ENCODE measurements at places on chromosomes 5 and 9. TPM values are rescaled to one million over a fixed set of nuclear protein-coding genes. Genes with fewer than 3 reads are reported as not detected.

SPARC gene
- total RNA-seq: 904 TPM

PCDHB14 gene
- total RNA-seq: 2.1 TPM

GRCh38 chr9:121204121-121204520 is 2.5 kb upstream of the RAB14 start:
- H3K27ac ChIP-seq: no peak overlapping the region
- H3K4me3 ChIP-seq: no peak overlapping the region
- DNase-seq: no peak
- peaks cover 21% of the 10 kb centered on the region for H3K4me1 ChIP-seq

- H3K36me3 ChIP-seq: no peaks in the 10 kb centered on the region
- no peaks in the 10 kb centered on the region for H3K4me1 ChIP-seq
- H3K4me3 ChIP-seq: no peak within 1 kb of the TSS
- H3K27me3 ChIP-seq: no peaks in the 10 kb centered on the region
- no peak for DNase-seq
Observed at GRCh38 chr5:58491216-58491892, at the start of gene GAPT. TSS of gene GAPT (plus strand) at chr5:58491435. CDS start at chr5:58494537, 3,102 bp downstream.

DUSP1 gene
- total RNA-seq: 367 TPM

DNA sequence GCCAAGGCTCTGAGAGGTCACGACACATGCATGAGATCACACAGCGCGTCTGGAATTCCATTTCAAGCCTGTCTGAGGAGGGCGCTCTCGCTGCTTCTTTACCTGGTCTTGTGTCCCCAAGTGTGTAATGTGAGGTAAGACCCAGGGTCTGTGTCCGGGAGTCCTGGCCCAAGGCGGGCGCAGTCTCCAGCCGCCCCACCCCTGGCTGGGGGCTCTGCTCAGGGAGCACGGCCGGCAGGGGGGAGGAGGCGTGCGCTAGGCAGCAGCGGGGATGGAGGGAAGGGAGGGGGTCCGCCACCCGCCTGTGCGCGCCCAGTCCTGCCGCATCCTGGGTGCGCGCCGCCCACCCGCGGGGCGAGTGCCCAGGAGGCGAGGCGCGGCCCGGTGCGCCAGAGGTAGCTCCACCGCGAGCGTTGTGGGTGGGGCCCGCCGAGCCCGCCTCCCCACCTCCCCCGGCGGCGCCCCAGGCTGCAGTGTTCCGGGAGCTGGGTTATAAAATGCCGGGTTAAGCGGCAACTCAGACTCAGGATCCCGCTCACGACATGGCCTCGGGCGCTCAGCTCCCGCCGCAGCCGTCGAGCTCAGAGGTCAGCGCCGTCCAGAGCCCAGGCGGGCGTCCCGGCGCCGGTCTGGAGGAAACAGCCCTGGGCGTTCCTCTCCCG is at the start of gene CCNI2:
TSS of gene CCNI2 (plus strand) at position 473 of the 662 bp plus-strand sequence. CDS start at position 543, 70 bp downstream.
- H3K27me3 ChIP-seq: peaks cover 16% of the 10 kb centered on the region
- DNase-seq: peak; percentile 57
- H3K36me3 ChIP-seq: peaks cover 8% of the 10 kb centered on the region
- H3K4me1 ChIP-seq: peaks cover 9% of the 10 kb centered on the region
- peak within 1 kb of the TSS; percentile 56 for H3K4me3 ChIP-seq
